Right renal pelvis (tissue), 4 donors: ENCODE measurements at places on chromosomes 13 and 19. TPM values are rescaled to one million over a fixed set of nuclear protein-coding genes. Genes with fewer than 3 reads are reported as not detected.

Gene CYP2A6
- 0.12 TPM for polyA plus RNA-seq

Gene SIGLEC8
- polyA plus RNA-seq = not detected

Gene CEACAM18
- polyA plus RNA-seq = not detected

Gene KISS1R
- polyA plus RNA-seq = 0.38 TPM

Gene ANGPTL8
- polyA plus RNA-seq = 0.59 TPM

Gene PSG4
- not detected for polyA plus RNA-seq

Gene TTC9B
- 0.17 TPM for polyA plus RNA-seq

Gene ERICH4
- polyA plus RNA-seq = 5.6 TPM

Gene MAU2
- 40.8 TPM for polyA plus RNA-seq

Gene ZIM2
- polyA plus RNA-seq = 1.7 TPM

Gene LPAR2
- 21.1 TPM for polyA plus RNA-seq

Gene MUC16
- 0.06 TPM for polyA plus RNA-seq

Gene SIGLEC5
- 0.10 TPM for polyA plus RNA-seq

Gene CGB2
- polyA plus RNA-seq = not detected

Gene SLITRK6
- polyA plus RNA-seq = 12.5 TPM

DNA sequence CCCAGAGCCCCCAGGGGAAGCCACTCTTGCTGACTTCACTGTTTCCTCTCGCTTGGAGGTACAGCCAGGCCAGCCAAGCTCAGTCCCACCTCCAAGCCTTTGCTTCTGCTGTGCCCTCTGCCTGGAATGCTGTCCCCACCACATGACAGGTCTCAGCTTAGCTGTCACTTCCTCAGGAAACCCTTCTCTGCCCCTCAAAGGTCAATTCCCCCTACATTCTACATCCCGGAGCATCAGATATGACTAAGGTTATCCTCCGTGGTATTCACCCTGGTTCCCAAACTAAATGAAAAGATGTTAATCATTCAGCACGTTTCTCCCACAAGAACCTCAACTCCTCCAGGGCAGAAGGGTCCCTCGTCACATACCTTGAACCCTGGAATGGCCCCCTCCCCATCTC lies 53.5 kb downstream of the PTPRS start:
- DNase-seq = no peak

- no peak for DNase-seq
Observed at GRCh38 chr13:111661776-111662175, 341.3 kb downstream of the TEX29 start.

- DNase-seq = no peak
Observed at GRCh38 chr19:50894478-50895356, 16.5 kb downstream of the KLK4 start.

- DNase-seq = no peak
Observed at GRCh38 chr19:292951-293350, 1.7 kb upstream of the PLPP2 start.

GRCh38 chr13:48497669-48498068 lies 35.2 kb downstream of the RCBTB2 start:
- DNase-seq = no peak

- no peak for DNase-seq
Observed at GRCh38 chr19:38679839-38680238, 32.4 kb downstream of the ACTN4 start.

DNA sequence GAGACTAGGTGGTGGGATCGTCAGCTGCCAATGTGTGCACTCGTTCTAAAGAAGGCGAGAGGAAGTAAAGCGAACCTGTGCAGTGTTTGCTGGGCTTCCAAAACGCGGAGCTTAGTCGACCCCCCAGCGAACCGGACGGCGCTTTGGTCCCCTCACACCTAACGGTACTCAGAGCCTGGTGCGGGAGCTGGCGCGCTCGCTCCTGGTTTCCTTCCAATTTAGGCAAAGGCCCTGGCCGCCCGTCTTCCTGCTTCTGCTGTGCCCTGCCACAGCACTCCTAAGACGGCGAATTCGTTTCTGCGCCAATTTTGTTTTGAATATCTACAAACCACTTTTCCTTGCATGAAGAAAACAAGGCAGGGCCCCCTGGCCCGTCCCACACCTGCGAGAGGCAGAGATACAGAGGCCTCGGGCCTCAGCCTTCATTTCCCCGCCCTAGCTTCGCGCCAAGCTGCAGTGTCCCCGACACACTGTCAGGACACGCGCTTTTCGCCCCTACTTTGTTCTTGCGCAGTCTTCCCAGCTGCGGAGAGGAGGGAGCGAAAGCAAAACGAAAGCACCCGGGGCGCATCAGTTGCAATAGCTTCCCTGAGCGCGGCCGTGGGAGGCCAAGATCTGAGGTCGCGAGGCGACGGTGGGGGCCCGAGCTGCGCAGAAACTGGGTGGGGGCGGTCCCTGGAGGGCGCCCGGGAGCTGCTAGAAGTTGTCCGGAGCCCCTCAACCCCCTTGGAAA lies 111.9 kb downstream of the KCNRG start:
- no peak for DNase-seq

- no peak for DNase-seq
Observed at GRCh38 chr13:114324334-114324733, 10.0 kb downstream of the CHAMP1 start.

- no peak for DNase-seq
Observed at GRCh38 chr13:110726726-110727125, 13.2 kb downstream of the ING1 start.

DNA sequence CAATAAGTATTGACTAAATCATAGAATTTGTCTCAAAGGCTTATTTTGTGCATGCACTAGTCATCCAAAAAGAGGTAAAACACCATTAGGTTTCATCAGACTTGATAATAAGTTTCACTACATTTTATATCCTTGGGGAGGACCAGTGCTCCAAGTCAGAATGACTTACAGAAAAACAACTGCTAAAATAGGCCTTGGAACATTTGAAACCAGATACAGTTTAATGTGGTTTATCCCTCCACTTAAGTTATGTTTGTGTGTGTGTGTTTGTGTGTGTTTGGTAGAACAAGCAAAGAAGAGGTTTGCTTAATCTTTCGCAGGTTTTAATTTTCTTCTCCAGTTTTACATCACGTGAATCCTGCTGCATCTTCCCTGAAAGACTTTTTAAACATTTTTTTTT lies 570.9 kb downstream of the PCDH9 start:
- DNase-seq = no peak

DNA sequence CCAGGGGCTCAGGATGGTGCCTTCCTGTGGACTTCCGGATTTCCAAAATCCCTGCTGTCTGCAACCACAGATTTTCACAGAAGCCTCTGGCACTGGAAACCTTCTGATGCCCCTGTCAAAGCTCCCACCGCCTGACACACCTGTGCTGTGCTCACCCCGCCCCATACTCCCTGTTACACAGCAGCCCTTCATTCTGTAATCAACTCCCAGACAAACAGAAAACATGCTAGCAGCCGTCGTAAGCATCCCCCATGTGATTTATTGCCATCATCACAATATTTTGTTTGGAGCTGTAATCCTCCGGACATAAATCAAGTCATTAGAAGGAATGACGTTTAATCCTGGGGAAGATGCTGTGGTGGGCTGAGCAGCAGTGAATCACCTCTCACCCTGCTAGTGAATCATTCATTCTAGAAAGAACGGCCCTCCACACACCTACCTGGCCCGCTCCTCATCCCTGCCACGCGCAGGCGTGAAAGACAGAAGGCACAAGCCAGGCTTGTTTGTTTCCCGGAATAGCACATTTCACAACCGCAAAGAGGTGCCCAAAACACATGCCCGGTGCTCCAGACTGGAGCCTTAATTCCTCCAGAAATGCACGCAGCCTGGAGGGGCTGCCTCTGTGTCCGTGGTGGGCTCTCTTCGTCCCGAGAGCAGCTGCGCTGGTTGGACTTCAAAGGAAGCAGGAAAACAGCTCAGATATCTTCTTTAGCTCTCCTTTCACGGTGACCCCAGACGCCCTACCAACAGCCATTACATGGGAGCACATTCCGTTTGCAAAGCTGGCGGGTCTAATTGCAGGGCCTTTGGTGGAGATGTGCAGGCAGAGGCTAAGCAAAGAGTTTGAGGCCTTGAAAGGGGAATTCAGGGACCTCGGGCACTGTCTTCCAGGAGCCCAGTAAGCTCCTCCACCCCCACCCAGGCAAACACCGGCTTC lies 41.3 kb upstream of the KCTD15 start:
- no peak for DNase-seq

GRCh38 chr13:78197231-78197630 lies 278.6 kb upstream of the EDNRB start:
- DNase-seq = no peak

- DNase-seq = no peak
Observed at GRCh38 chr13:37640499-37640898, 41.9 kb upstream of the POSTN start.

DNA sequence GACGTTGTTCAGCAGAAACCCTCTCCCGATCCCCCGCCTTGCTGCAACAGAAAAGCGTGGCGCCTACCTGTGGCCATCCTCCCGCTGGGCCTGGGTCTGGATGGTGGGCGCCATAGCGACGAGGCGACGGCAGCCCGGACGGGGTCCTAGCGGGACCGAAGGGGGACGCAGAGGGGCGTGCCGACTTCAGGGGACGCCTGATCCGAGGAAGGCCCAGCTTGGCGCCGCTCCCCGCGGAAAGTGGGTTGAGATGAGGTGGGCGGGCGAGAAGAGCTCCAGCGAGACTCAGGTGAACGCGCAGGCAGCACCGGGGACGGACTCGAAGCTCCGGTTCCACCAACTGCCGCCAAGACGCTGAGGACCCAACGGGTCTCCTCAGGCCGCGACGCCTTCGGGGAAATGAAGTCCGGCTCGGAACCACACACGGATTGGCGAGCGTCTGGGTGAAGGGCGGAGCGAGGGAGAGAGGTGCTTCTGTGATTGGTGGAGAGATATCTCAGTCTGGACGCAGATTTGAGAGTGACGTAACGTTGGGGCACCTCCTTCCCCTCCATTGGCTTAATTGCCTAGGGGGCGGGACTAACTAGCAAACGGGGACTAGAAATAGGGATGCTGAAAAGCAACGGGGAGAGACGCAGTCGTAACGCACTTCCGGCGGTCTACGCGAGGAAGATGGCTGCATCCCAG lies at the start of the genes MED29 and PAF1:
Gene MED29, plus strand, starts transcription at position 628 of the 687 bp plus-strand sequence. Its CDS starts 45 bp downstream, at position 673.
Gene PAF1, minus strand, starts transcription at position 356 of the 687 bp plus-strand sequence. Its CDS starts 242 bp downstream, at position 114.
- DNase-seq = peak; percentile 99

DNA sequence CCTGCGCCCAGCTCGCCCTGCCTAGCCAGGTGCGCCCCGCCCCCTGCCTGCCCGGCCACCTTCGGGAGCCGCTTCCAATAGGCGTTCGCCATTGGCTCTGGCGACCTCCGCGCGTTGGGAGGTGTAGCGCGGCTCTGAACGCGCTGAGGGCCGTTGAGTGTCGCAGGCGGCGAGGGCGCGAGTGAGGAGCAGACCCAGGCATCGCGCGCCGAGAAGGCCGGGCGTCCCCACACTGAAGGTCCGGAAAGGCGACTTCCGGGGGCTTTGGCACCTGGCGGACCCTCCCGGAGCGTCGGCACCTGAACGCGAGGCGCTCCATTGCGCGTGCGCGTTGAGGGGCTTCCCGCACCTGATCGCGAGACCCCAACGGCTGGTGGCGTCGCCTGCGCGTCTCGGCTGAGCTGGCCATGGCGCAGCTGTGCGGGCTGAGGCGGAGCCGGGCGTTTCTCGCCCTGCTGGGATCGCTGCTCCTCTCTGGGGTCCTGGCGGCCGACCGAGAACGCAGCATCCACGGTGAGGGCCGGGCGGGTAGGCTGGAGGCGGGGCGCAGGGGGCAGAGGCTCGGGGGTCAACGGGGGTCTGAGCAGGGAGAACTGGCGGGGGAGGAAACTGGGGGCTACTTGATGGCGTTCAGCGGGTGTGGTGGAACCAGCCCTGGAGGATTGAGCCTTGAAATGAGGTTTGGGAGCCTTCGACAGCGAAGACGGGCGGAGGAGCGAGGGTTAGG lies at the start of gene SPINT2:
Gene SPINT2, plus strand, starts transcription at position 88 of the 727 bp plus-strand sequence. Its CDS starts 320 bp downstream, at position 408.
- no peak for DNase-seq

DNA sequence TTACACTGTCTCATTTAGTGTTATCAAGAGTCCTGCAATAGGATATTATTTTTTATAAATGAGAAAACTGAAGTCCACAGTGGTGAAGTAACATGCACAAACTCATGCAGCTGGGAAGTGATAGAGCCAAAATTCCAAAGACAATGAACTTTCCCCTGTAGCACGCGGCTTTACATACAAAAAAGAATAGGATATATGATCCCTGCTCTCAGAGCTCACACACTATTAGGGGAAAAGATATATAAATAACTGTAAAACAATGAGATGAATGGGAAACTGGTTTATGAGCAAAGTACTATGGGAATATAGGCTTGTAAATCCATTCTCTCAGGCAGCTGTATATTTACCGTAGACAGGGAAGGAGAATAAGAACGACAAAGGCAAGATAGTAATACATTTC lies 39.7 kb downstream of the THSD1 start:
- DNase-seq = no peak

GRCh38 chr19:56383826-56384605 lies 9.3 kb downstream of the ZNF582 start:
- no peak for DNase-seq

DNA sequence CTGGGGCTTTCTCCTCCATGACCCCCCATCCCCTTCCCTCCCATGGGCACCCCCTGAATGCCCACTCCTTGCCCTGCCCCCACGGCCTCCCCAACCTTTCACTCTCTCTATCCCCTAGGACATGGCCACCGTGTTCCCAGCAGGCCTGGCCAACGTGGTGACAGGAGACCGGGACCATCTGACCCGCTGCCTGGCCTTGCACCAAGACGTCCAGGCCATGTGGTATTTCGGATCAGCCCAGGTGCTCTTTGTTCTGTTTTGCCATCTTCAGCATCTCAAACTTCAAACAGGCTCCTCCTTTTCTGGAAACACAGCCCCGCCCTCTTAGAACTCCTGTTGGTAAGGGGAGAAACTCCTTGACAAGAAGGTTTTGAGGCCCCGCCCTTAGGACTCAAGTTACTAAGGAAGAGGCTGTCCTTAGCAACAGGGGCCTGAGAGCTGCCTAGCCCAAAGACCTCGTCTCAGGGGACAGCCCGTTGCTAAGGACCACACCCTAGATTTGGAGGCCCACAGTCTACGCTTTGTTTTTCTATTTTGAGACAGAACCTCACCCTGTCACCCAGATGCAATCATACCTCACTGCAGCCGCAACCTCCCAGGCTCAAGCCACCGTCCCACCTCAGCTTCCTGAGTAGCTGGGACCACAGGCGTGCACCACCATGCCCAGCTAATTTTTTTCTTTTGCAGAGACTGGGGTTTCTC lies 5.1 kb upstream of the FLT3LG start:
- DNase-seq = no peak

- DNase-seq = no peak
Observed at GRCh38 chr13:91405240-91405639, 6.8 kb downstream of the GPC5 start.

GRCh38 chr19:10835754-10836478 lies at the start of gene TMED1:
Gene TMED1 (minus strand): TSS chr19:10836212. CDS start chr19:10836191, 21 bp downstream.
- peak; percentile 97 for DNase-seq

- DNase-seq = no peak
Observed at GRCh38 chr13:102571075-102571474, 25.7 kb upstream of the TPP2 start.

GRCh38 chr19:17623224-17623935 lies 64.8 kb downstream of the UNC13A start:
- DNase-seq = no peak

DNA sequence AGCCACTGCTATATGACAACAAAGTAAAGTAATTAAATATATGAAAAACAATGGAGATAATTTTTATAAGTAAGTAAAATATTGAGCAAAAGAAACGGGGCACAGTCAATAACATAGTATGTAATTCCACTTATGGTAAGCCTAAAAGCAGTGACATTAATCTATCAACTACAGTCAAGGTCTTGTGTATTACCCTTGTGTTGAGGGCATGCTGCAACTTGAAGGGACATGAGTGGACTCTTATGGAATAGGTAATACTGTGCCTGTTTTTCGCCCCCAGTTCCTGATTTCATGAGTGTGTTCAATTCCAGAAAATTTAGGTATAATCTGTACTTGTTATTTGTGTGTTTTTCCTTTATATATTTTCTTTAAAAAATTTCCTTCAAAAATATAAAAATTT lies 201.3 kb upstream of the SLITRK6 start:
- DNase-seq = no peak
